ENCODE measurements at places on chromosomes 16 and 17. TPM values are rescaled to one million over a fixed set of nuclear protein-coding genes. Genes with fewer than 3 reads are reported as not detected.

SLC16A5 gene
- total RNA-seq: 20.1 TPM

EMC6 gene
- total RNA-seq: 55.6 TPM

DNA sequence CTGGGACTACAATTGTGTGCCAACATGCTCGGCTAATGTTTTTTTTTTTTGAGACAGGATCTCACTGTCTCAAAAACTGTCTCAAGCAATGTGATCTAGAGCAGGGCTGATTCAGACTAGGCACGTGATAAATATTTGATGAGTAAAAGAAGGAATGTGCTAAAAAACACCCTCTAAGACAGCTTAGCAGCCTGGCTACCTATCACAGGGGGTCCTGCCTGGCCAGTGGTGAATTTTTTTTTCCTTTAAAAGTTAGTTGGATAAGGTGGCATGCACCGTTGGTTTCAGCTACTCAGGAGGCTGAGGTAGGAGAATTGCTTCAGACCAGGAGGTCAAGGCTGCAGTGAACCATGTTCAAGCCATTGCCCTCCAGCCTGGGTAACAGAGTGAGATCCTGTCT is 14.8 kb upstream of the GPATCH8 start:
- no peak for DNase-seq

- no peak for DNase-seq
Observed at GRCh38 chr17:29716566-29716965, 93.9 kb upstream of the CORO6 start.

GRCh38 chr16:75616521-75617010 is 6.5 kb downstream of the ADAT1 start:
- DNase-seq: no peak

TSPAN10 gene
- 0.31 TPM for total RNA-seq

GRCh38 chr16:1580956-1581355 is 30.9 kb downstream of the IFT140 start:
- DNase-seq: no peak

CORO6 gene
- 148 TPM for total RNA-seq

- DNase-seq: no peak
Observed at GRCh38 chr16:31464348-31464769, 5.1 kb downstream of the ARMC5 start.

UNC13D gene
- 12.6 TPM for total RNA-seq

KRTAP4-6 gene
- not detected for total RNA-seq

Data from right cardiac atrium (tissue), 5 donors.